T-helper 17 cell (primary cell): ENCODE measurements at places on chromosomes 16 and 17.

- DNase-seq, result no peak
Measured at GRCh38 chr17:48445248-48445620, 15.2 kb upstream of the SKAP1 start.

DNA sequence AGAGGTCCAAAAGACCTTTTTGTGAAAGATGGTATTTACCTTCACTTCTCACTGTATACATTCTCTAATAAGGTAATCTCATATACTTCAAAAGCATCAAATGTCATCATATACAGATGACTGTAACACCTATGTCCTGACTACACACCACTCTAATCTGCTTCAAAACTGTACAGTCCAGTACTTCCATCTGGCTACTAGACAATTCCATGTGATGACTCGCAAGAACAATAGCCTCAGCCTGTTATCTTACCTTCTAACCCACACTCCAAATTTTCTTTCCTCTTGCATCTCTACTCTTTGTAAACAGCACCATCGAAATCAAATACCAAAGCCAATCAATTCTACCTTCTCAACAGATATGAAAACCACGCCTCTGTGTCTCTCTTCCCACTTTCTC is 24.1 kb downstream of the MYO1D start:
- no peak for DNase-seq

GRCh38 chr16:57680842-57681375 is 12.8 kb downstream of the ADGRG3 start:
- DNase-seq, result no peak

- no peak for DNase-seq
Measured at GRCh38 chr16:2467528-2468232, 3.4 kb upstream of the NTN3 start.

DNA sequence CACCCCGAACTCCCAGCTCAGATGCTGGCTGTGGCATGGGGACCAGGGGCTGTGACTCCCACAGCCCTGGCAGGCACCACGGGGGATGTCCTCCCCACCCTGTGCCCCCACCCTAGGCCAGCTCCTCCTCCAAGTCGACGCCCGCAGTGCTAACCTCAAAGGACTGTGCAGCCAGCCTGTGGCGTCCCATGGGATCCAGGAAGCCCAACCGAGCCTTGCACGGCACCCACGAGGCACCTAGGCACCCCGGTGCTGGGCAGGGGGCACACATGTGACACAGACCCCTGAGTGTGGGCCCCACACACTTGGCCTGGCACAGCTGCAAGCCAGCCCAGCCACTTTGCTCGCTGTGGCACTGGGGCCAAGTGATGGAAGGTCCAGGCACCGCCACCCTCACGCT is 3.9 kb downstream of the GCGR start:
- DNase-seq, result no peak

DNA sequence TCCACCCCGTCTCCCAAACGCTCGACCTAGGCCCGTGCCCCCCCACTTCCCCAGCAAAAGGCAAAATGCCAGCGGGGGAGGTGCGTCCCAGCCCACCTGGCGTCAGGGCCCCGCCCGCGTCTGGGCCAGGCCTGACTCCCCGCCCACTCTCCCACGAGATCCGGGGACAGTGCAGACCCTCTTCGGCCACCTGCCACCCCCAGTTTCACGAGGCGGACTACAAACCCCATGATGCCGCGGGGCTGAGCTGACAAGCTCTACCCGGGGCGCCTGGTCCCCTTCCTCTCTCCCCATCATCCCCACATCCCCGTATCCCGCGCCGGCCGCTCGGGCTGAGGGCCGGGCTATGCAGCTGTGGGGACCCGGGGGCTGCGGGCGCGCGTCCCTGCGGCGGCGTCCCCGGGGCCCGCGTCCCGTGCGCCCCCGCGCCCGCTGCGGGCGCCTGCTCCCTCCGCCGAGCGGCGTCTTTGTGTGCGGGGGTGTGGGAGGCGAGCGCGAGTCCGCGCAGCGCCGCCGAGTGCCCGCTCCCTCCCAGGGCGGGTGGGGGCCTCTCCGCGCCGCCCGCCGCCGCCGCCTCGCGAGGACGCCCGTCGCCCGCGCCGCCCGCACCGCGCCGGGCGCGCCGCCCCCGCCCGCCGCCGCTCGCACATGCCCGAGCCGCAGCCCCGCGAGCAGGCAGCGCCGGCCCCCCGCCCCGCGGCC is at the start of gene ANKRD13B:
ANKRD13B (plus strand) TSS at position 283 of the 702 bp plus-strand sequence. CDS start 490 bp downstream, outside the sequence.
- no peak for DNase-seq

GRCh38 chr17:35915153-35915964 is 15.2 kb downstream of the RDM1 start:
- no peak for DNase-seq

GRCh38 chr17:59506894-59507726 is 58.3 kb upstream of the DHX40 start:
- DNase-seq, result no peak

DNA sequence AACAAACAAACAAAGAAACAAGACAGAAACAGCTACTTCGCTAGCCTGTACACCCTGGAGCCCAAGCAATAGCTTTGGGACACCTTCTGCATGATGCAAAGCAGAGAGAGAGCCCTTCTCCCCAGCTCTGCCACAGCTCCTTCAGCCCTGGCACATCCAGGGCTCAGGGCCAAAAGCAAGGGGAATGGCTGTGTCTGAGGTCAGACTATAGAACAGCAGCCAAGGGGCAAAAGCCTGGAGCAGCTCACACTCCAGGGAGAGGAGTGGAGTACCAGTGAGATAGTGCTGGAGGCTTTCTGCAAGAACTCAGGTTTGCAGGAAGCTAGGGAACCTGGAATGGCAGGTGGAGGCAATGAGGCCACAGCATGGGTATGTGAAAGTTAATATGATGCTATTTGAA is 11.6 kb upstream of the SEPHS2 start:
- no peak for DNase-seq

GRCh38 chr17:50424246-50424995 is 1.6 kb upstream of the ACSF2 start:
- no peak for DNase-seq

DNA sequence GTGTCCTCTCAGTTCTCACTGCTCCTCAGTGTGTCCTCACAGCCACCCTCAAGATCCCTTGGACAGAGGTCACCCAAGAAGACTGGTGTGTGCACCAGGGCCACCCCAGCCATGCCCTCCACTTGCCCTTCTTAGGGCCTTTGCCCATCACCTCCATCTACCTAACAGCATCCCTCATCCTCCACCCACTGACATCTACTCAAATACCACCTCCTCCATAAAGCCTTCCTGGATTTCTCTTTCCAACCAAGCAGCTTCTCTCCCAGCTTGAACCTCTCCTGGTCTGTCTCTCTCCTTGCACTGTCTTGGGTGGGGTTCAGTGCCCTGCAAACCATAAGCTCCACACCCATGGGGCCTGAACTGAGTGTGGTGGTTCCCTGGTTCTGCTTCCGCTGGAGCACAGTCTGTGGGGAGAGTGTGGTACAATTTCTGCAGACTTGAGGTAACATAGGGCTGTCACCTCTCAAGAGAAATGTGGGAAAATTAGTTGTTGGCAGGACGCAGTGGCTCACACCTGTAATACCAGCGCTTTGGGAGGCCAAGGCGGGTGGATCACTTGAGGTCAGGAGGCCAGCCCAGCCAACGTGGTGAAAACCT is 14.4 kb downstream of the KATNB1 start:
- DNase-seq, result no peak

GRCh38 chr17:48746916-48747444 is 18.4 kb upstream of the HOXB13 start:
- DNase-seq, result no peak

GRCh38 chr16:81703177-81704155 is 75.6 kb upstream of the PLCG2 start:
- no peak for DNase-seq

DNA sequence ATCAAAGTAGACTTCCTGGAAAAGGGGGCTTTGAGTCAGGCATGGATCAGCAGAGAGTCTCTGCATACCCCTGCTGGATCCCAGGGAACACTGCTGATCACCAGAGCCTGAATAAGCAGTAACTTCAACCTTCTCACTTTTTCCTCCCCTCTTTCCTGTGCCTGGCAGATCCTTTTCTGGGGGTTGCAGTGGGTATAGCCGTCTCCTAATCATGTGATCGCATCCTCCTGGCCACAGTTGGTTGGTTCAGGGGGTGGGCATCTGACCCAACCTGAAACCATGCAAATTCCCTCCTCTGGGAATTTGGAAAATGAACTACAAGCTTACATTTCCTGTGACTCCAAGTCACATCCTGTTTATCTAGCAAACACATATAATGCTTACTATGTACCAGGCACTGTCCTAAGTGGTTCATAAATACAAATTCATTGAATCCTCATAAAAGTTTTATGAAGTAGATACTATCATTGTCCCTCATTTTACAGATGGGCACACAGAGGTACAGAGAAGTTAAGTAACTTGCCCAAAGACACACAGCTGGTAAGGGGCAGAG is 120.3 kb downstream of the AXIN2 start:
- no peak for DNase-seq

DNA sequence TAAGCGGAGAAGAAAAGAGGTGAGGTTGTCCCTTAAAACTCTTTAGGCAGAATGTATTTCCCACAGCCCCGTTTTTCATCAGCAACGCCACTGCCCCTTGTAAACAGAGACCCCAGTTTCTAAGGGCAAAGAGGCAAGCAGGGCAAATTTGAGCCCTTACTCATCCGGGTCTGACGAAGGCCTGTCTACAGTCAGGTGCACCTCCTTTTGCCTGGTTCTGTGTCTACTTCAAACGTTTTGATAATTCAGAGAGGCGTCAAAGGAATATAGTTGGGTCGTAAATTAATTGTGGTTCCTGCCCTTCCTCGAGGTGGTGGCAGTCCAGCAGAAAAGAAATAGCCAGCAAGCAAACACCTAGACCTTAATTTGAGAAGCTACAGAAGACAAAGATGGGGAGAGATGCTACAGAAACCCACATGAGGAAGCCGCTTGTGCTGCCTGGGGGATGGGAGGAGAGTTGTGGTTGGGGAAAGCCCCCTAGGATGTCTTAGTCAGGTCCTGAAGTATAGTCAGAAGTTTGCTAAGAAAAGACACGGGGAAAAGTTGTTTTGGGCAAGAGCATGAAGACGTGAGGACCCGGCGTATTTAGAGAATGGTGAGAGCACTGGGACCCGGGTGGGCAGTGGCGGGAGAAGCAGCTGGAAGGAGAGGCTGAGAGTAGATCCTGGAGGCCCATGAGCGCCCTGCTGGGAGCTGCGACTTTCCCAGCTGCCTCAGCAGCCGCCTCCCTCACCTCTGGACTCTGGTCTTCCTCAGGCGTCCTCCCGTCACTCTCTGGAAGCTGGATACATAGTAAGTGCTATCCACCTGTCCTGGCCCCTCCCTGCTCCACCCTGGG is 2.4 kb downstream of the FBRS start:
- peak; percentile 53 for DNase-seq

DNA sequence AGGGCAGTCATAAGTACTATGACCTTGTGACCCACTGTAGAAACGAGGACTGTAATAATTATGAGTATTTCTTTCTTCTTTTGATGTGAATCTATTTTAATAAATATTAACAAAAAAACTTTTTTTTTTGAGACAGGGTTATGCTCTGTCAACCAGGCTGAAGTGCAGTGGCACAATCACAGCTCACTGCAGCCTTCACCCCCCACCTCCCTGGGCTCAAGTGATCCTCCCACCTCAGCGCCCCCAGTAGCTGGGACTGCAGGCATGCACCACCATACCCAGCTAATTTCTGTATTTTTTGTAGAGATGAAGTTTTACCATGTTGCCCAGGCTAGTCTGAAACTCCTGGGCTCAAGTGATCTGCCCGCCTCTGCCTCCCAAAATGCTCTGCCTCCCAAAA is 32.6 kb downstream of the SCPEP1 start:
- DNase-seq, result no peak

- DNase-seq, result no peak
Measured at GRCh38 chr16:86121374-86122010, 222.5 kb downstream of the IRF8 start.

GRCh38 chr17:9028202-9028987 is 7.1 kb downstream of the NTN1 start:
- no peak for DNase-seq

GRCh38 chr17:79077587-79077986 is 3.0 kb downstream of the ENGASE start:
- DNase-seq, result no peak

DNA sequence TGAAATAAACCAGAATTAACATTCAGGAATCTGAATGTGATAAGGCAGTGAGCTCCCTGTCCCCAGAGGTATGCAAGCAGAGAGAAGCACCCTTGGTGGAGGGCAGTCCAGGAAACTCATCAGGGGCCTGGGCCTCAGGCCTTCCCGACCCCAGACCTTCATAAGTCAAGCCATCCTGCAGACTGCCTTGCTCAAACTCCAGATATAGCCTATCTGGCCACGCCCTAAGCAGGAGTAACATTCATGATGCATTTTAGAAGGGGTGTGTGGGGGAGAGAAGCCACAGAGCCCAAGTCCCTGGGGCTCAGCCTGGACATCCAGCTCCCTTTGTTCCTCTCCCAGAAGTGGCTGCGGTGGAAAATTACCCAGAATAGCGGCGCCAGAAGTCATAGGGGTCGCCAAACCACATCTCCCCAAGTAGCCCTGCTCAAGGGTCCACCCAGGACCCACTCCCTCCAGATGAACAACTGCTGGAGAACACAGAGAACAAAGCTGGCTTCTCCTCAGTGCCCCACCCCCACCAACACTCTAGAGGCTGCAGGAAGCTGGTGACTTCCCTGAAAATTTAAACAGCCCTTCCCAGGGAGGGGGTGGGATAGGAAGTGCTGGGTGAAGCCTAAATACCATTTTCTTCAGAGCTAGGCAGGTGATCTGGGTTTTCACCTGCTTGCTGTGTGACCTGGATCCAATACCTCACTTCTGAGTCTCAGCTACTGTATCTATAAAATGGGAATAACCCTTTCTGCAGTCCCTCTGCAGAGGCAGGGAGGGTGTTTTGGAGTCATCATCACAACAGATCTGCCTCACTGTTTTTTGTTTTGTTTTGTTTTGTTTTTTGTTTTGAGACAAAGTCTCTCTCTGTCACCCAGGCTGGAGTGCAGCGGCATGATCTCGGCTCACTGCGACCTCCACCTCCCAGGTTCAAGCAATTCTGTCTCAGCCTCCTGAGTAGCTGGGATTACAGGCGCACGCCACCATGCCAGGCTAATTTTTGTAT is 1.5 kb upstream of the SREBF1 start:
- no peak for DNase-seq

GRCh38 chr17:28720247-28720996 is 637 bp downstream of the RPL23A start:
- no peak for DNase-seq

DNA sequence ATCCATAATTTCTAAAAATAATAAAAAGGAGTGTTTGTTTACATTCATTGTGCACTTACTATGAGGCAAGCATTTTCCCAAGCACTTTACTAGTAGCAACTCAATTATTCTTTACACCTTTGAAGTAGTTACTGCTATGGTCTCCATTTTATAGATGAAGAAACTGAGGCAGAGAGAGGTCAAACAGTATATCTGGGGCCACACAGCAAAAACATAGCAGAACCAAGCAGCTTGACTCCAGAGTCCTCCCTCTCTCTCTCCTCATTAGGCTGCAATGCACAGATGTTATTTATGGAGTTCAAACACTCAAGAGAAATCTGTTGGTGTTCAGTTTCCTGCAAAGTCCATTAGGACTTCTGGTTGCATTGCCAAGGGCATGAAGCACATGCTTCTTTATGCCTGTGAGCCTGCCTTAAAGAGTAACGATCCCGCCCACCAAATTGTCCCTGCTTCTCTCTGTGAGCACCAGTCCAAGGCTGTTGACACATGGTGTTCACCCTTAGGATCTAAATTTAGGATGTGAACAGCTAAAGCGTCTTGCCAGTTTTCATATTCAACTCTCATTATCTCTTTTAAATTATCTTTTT is 44.0 kb downstream of the GPRC5B start:
- no peak for DNase-seq

- DNase-seq, result no peak
Measured at GRCh38 chr16:78684655-78685375, 585.4 kb downstream of the WWOX start.
